A549 (cell line): ENCODE measurements at places on chromosomes 2 and 18.

- no peak for DNase-seq
These were observed 408.6 kb upstream of the FANCL start for GRCh38 chr2:58649756-58650155.

DNA sequence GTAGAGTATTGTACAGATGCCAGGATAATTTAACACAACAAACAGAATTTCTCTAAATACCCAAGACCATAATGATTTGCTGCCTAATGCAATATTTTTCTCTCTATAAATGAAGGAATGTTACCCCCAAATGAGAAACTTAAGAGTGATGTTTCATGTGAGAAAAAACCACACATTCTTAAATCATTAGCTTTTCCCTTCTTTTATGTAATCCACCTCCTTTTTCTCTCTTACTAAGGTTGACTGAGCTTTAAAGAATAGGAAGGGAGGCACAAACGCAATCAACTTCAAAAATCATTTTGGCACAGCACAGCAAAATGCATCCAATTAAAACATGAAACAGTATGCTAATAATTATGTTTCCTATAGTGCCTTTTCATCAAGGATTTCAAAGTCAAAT lies 698.1 kb upstream of the CDH2 start:
- no peak for DNase-seq

GRCh38 chr2:160670618-160671017 lies 177.0 kb upstream of the RBMS1 start:
- DNase-seq = no peak

DNA sequence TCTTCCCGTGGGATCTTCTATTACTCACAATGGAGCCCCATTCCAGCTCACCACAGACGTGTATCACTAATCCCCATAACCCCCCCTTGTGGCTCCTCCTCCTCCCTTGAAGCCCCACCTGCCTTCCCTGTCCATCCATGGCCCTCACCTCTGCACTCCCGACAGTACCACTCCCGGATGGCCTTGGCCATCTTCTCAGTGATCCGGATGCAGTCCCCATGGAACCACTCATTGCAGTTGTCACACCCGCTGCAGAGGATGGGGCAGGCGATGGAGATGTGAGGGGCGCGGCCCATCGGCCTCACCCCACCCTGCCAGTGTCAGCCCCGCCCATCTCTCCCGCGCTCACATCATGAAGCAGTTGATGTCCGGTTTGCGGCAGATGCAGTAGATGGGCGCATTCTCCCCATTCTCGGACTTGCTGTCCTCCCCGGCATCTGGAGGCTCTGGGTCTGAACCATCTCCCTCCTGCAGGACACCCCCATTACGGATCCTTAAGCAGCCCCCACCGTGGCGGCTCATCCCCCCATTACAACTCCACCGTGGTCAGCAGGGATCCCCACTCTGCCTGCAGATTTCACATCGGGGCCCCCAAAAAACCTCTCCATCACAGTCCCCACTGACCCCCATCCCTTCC lies 983 bp downstream of the CXXC1 start:
- no peak for DNase-seq

GRCh38 chr2:204732019-204732418 lies 186.7 kb downstream of the PARD3B start:
- no peak for DNase-seq

DNA sequence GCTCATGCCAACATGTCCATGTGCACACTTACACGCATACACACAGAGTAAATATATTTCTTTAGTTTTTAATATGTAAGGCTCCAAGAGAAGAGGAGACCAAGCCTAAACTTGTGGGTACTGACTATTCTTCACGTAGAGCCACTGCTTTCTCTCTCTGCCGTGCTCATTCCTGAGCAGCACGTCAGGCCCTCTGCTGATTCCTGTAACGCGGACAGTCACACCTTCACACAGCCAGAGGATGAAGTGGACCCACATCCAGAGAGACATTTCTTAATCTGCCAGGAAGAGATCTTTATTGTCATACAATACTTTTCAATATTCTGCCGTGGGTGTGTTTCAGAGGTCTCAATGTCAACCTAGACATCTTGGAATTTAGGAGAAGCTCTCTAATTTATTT lies 560.7 kb downstream of the STK39 start:
- DNase-seq = no peak

DNA sequence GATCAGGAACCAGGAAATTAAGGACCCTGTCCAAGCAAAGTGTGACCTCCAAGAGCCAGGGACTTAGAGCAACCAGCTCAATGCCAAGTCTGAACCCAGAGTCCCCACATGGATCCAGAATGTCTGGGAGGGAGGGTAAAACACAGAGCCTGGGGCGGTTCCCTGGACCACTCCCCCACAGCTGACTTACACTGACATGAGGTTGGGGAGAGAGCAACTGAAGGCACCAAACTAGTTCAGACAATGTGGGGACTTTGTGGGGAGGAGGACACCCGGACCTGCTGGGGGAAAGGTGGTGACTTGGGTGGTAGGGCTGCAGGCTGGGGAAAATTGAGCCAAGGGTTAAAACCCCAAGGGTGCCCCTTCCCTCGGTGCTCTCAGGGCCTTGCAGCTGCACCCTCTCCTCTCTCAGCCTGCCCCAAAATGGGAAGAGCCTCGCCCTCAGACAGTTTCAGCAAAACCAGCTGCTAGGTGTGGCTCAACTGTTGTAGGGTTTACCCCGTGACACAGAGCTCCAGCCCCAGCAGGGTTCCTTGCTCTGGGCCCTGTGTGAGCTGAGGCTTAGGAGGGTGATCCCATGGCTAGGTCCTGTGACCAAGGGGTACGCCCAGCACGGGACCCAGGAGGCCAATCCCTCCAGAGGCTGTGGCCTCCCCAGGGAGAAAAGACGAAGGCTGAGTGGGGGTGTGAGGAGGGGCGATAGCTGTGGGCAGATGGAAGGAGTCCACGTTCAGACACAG lies 28.6 kb downstream of the MARCO start:
- DNase-seq = no peak
